ENCODE measurements at places on chromosomes 3 and 15.

GRCh38 chr3:124269619-124270018, 277.7 kb upstream of the ROPN1 start:
- no peak for DNase-seq

DNA sequence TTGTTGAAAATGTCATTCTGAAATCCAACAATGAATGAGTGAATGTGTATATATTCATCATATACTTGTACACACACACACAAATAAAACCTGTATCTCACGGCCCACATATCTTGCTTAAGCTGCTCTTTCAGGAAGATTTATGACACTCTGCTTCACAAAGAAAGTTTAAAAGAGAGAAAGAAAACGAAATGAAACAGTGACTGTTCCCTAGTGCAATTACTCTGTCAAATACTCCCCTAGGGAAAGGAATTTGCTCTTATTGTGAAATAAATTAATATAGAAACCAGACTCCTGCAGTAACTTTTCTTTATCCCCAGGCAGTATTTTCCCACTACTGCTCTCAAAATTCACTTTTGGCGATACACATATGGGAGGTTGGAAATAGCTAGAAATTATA, 329.1 kb downstream of the VPS13C start:
- DNase-seq: no peak

- DNase-seq: peak; percentile 70
Measured at GRCh38 chr3:98039322-98040024, 4.4 kb upstream of the GABRR3 start.

GRCh38 chr3:85455561-85456200, 496.9 kb downstream of the CADM2 start:
- DNase-seq: no peak

DNA sequence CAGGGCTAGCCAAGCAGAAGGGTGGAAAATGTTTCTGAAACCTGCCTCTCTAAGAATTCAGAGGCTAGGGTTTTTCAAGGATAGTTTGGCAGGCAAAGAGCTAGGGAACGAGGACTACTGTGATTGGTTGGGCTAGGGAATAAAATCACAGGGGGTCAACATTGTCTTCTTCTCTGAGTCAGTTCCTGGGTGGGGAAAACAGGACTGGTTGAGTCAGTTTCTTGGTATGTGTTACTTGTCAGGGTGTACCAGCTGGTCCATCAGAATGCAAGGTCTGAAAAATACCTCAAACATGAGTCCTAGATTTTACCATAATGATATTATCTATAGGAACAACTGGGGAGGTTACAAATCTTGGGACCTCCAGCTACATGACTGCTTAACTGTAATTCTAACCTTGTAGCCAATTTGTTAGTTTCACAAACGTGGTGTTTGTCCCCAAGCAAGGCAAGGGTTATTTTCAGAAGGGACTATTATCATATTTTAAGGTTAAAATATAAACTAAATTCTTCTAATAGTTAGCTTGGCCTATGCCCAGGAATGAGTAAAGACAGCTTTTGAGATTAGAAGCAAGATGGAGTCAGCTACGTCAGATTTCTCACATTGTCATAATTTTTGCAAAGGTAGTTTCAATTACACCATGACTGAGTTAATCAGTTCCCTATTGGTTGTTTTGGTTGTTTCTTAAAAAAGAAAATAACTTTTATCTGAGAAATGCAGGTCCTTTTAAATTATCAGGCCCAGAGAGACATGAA, 231.5 kb downstream of the ALCAM start:
- no peak for DNase-seq

- DNase-seq: no peak
Measured at GRCh38 chr3:171301002-171301401, 159.2 kb downstream of the TNIK start.

GRCh38 chr3:188734395-188734794, 437.4 kb upstream of the TPRG1 start:
- no peak for DNase-seq

DNA sequence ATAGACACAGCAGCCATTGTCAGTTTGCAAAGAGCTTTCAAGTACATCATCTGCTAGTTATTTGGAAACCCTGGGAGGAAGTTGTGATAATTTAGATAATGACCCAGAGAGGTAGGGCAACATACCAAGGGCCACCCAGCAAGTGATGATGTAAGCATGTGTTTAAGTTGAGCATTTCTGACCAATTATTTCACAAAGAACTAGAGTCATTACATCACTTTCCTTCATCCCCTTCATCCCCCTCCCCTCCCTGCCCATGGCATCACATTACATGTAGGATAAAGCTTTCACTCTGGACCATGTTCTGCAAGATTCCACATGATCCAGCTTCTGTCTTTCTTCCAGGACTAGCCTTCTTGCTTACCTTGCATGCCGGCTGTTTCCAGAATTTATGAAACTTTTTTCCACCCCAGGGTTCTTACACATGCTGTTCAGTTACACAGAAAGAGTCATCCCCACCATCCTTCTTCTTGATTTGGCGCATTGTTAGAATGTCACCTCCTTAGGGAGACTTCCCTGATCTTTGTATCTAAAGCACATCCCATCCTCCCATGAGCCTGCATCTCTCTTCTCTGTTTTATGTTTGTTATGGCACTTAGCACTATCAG, 71.3 kb downstream of the PTPRG start:
- DNase-seq: no peak

DNA sequence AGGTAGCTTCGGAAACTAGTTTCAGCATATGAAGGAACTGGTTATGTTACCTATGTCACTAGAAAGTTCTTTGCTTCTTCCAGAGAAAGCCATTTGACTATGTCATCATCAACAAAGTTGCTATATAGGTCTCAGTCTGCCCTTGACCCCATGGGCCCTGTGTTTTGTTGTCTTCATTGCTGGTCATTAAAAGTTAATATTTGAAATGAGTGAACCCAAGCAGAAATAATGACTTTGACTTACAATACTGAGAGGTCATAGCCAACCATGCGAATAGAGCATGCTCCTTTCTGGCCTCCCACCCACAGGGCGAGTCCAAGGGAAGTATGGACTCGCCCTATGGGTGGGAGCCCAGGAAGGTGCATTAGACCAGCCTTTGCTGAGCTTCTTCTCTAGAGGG, 40.9 kb downstream of the APH1B start:
- no peak for DNase-seq

DNA sequence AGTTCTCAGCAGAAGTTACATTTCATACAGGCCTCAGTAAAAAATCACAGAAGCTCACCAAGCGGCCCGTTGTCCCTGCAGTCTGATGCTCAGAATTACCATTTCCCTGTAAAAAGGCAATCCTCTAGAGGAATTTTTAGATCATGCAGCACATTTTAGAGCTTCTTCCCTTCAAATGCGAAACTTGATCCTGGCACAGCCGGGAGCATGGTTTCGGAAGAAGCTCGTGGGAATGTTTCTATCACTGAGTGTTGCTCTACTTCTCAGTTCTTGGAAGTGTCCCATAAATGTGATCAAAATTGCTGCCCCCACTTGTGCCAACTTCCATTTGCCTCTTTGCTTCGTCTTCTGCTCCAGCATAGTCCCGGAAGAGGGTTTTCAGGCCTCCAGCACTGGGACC, 3.8 kb upstream of the H1-8 start:
- no peak for DNase-seq

- peak; percentile 93 for DNase-seq
Measured at GRCh38 chr3:32484436-32484835, 18.2 kb downstream of the CMTM6 start.

DNA sequence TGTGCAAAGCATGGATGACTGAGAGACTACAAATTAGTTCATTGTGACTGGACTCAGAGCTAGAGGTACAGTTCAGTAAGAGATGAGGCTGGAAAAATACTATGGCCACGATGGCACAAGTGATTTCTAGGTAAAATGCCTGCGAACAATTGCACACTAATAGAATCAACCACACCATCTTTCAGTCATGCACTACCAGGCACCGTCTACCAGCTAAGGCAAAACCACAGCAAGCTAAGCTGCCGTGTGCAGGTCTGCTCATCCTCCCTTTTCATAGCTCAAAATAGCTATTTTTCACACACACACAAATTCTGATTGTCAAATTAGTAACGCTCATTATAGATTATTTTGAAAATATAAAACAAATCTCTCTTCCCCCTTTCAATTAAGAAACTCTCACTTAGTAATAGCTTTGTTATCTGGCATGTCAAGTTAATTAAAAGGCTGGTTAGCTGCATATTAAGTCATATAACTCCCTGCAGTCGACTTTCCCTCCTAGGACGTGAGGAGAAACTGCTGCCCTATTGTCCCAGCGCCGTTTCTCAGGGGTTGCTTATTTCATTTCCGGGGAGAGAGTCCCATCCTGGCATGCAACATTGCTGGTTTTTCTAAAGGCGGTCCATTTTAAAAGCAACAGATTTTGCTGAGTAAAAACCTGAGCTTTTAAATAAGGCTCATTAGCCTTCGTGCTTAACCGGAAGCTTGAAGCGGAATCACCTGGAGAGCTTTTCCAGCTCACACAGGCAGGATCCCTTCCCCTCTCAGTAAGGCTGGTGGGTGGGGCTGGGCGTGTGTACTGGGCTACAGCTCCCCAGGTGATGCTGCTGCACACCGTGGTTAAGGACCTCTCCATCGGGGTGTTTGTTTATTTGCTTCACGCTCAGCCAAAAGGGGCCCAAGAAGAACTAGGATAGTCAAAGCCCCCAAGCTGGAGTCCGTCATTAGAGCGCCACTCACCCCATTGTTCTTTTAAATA, 16.9 kb upstream of the MEX3B start:
- no peak for DNase-seq

Data from inflammatory macrophage treated with lipopolysaccharide for 1 hour (primary cell).